ENCODE measurements at places on chromosomes 1 and 21. TPM values are rescaled to one million over a fixed set of nuclear protein-coding genes. Genes with fewer than 3 reads are reported as not detected.

GRCh38 chr21:35525443-35525842, 476.3 kb upstream of the RUNX1 start:
- DNase-seq, result no peak

- DNase-seq, result no peak
These were observed 128.5 kb upstream of the KCNK1 start for GRCh38 chr1:233485385-233485784.

- DNase-seq, result no peak
These were observed 642 bp downstream of the MLLT11 start for GRCh38 chr1:151060657-151061421.

DNA sequence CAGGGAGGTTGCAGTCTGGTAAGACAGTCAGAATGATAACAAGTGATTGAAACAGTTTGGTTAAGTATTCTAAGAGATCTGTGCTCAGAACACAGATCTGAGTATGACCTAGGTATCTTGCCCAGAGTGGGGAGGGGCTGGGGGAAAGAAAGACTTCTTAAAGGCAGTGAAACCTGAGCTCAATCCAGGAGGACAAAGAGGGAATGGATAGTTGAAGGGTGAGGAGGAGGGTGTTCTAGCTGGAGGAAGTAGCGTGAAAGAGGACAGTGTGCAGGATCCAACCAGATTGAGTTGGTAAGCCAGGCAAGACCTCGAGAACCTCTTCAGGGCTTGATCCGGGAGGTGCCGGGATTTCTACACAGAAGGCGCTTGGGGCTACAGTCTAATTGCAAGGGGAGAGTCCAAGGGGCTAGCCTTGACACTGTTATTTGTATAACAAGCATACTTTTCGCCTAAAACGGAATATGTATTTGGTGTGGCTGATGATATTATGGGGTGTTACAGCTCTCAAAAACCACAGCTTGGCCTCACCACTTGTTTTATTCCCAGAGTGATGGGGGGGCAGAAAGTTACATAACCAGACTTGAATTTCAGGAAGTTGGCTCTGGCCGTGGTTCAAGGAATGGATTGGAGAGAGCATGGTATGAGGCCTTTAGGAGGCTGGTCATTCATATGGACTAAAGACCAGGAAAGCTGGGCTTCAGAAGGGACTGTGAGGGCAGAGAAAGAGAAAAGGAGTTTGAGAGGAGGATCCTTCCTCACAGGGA, 19.1 kb downstream of the RCSD1 start:
- no peak for DNase-seq

The ATP1A2 gene
- total RNA-seq, result not detected

The SPRR2D gene
- not detected for total RNA-seq

DNA sequence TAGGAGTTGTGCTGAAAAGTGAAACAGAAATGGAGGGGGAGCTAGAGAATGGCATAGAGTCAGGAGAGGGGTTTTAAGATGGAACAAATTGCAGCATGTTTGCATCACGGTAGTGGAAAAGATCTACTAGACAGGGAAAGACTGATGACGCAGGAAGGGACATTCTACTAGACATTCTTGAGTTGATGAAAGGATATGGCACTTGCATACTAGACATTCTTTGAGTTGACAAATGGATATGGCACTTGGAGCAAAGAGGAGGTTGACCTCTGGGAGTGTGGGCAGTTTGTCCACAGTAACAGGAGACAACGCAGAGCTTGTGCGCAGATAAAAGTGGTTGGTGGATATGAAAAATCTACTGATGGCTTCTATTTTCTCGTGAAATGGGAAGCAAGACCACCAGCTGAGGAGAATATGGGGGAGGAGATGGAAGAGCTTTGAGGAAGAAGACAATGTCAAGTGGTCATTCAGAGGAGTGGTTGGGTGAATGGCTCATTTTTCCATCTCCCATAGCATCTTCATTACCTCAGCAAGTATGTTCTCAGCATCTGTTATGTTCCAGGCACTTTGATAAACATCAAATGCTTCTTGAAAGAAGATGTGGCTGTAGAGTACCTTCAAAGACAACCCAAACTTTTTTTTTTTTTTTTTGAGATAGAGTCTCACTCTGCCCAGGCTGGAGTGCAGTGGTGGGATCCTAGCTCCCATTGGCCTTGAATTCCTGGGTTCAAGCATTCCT, 2.4 kb upstream of the CTPS1 start:
- DNase-seq, result no peak

- DNase-seq, result peak; percentile 44
These were observed 20.2 kb upstream of the ZBTB21 start for GRCh38 chr21:42030311-42030710.

- DNase-seq, result no peak
These were observed 2.0 kb upstream of the SMYD3 start for GRCh38 chr1:246508897-246509688.

- no peak for DNase-seq
These were observed 4.6 kb downstream of the LRRC8B start for GRCh38 chr1:89529196-89529595.

DNA sequence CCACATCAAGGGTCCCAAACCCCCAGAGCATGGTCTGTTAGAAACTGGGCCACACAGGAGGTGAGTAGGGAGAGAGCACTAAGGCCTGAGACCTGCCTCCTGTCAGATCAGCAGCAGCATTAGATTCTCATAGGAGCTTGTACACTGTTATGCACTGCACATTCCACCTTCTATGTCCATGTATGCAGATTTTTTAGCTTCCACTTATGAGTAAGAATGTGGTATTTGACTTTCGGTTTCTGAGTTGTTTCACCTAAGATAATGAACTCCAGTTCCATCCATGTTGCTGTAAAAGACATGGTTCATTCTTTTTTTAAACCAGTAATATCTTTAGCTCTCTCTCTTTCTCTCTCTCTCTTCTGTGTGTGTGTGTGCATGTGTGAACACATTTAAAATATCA, 663 bp upstream of the GBP6 start:
- no peak for DNase-seq

The ZFYVE9 gene
- total RNA-seq, result 1.1 TPM

DNA sequence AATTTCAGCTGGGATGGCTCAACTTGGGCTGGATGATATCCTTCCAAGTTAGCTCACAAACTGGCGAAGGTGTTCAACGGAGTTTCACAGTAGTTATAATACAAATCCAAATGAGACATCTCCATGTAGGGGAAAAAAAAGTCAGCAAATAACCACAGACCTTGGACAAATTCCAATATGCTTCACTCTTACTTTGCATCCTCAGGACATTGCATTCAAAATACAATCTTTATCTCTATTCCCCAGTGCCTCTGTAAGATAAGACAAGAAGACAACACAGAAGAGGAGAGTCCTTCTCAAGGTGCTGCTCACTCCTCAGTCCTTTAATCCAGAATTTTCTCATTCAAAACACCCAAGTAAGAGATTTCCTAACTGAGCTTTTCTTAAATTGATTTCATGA, 1797.7 kb downstream of the MRPL39 start:
- DNase-seq, result no peak

DNA sequence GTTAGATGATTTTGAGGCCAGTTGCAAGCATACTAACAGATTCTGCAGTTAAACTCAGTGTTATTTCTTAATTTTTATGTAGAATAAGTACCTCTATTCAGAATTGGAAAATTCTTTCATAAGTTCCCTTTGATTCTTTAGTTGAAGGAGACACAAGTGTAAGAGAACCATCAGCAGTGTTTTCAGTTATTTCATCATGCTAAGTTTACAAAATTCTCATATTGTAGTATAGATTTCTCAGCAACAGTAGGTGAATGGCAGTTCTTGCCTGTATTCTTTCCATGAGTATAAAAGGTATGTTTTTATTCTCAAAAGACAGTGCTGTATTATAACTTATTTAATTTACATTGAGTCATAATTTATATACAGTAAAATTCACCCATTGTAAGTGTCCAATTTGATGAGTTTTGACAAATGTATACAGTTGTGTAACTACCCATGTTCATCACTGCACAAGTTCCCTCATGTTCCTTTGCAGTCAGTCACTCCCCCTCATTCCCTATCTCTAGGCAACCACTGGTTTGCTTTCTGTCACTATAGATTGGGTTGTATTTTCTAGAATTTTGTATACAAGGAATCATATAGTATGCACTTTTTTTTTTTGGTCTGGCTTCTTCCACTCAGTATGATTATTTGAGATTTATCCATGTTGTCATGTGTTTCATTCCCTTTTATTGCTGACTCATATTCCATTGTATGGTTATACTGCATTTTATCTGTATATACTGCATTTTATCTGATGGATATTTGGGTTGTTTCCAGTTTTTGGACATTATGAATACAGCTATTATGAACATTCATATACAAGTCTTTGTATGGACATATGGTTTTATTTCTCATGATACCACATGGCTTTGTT, 3.9 kb downstream of the RPS6KC1 start:
- DNase-seq, result no peak

DNA sequence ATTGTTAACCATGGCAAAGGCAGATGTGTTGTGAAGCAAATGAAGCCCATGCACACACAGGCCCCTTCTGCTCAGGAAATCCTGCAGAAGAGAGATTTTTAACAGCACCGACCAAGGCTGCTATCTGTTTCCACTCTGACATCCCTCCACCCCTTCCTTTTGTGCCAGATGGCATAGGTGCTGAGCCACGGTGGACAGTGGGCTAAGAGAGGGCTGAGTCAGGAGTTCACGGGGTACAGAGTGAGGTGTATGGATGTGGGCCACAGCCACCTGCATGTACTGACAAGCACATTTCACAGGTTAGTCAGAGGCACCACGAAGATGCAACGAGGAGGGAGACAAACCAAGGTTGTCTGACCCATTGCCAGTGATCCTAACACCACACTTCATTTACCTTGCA, 9.5 kb downstream of the RSPH1 start:
- DNase-seq, result no peak

GRCh38 chr21:15928686-15929425, 199.1 kb downstream of the USP25 start:
- no peak for DNase-seq

DNA sequence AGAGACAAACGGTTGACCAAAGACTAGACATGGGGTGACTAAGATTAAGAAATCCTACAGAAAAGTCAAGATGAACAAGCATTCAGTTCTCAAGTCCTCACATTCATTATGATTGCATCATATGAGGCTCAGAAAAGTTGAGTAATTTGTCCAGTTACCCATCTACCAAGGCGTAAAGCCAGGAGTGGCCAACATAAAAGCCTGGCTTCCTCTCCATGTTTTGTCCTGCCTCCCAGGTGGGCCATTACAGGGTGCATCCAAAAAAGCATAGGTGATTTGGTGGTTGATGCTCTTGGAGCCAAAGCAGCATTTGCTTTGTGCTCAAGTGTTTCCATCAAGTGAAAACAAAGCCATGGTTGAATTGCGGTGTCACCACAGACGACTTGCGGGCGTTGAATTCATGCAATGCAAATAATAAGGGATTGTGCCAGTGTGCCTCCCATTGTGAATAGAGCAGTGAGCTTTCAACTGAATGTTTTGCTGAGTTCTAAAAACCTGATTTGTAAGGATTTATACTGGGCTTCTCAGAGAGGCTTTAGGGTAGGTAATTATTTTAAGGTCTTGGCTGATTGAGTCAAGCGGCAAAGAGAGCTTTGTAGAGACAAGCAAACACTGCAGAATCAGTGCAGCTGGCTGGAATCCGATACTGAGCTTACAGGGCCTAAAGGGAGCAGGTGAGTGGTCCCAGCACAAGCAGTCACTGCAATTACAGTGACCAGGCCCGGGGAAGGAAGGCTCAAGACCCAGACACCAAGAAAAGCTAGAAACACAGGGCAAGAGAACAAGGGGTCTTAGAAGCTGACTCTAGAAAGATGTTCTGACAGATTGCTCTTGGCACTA, 54.1 kb downstream of the KCNJ15 start:
- no peak for DNase-seq

- DNase-seq, result no peak
These were observed 4.3 kb downstream of the PEA15 start for GRCh38 chr1:160209321-160210046.

GRCh38 chr1:81340239-81340638, 460.5 kb upstream of the ADGRL2 start:
- DNase-seq, result no peak

- DNase-seq, result no peak
These were observed 8.9 kb downstream of the BSND start for GRCh38 chr1:55007625-55008024.

The MIXL1 gene
- not detected for total RNA-seq

The S100A14 gene
- total RNA-seq, result not detected

The RHBDL2 gene
- total RNA-seq, result not detected

DNA sequence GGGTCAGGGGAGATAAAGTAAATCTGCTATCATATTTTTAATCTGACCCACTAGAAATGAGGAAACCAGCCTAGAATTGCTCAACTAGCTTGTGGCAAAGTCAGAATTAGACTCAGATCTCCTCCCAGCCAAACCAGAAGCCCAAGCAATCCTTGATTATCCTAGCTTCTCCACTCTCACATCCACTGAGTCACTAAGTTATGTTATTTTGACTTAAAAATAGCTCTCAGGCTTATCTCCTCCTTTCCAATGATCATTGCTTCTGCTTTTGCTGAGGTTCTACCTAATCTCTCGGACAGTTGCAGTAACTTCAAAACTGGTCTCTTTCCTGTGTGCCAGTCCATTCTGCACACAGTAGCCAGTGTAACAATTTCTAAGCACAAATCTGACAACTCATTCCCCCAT, 22.9 kb downstream of the OVAAL start:
- no peak for DNase-seq

- DNase-seq, result no peak
These were observed 66.1 kb upstream of the PLA2G4A start for GRCh38 chr1:186762653-186763052.

GRCh38 chr1:34844252-34844634, 15.3 kb downstream of the SMIM12 start:
- DNase-seq, result no peak

DNA sequence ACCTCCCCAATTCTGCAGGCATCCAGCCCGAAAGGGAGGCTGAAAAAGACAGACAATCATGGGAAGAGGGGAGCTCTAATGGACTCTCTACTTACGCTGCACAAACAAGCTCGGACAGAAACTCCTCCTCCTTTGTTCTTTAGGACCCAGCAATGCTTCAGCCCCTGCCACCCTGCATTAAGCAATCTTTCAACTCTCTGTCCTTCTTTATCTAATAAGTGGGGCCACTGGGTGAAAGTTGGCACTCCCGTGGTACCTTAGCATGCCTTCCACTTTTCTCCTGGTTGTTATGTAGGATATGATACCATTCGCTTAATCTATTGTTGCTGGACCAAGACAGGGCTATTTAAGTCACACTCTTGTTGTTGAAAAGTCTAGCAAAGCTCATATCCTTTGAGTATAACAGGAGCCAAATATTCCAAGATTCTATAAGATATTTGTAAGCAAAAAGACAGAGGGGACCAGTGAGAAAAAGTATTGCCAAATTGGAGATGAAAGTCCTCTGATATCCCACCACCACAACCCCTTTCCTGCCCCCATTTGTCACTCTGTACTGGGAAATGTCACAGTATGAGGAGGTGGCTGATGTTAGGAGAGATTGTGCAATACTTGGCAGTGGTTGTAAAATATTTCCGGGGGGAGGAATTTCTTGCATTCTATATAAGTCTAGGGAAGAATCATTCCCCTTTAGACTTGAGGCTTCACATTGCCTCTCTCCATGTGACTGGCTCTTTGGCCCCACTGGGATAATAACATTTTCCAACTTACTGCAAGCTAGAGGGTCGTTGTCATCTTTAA, 137.3 kb upstream of the GJB5 start:
- no peak for DNase-seq
